Bronchial epithelial cell (primary cell): ENCODE measurements at places on chromosomes 2 and 18. TPM values are rescaled to one million over a fixed set of nuclear protein-coding genes. Genes with fewer than 3 reads are reported as not detected.

TLX2 gene
- not detected in 2 replicates for total RNA-seq

IL18RAP gene
- not detected in 2 replicates for total RNA-seq

KCNS3 gene
- total RNA-seq: 3.7 and 6.8 TPM in 2 replicates

CPO gene
- 0.13 TPM in 1 of 2 replicates, not detected in the other for total RNA-seq

CDKL4 gene
- 0.13 and 0.26 TPM in 2 replicates for total RNA-seq

EIF2B4 gene
- total RNA-seq: 29.7 and 32.4 TPM in 2 replicates

SLC5A7 gene
- not detected in 2 replicates for total RNA-seq

SLC9A4 gene
- under 0.01 and 0.13 TPM in 2 replicates for total RNA-seq

LRATD1 gene
- total RNA-seq: 23.2 and 27.8 TPM in 2 replicates

- no peak for DNase-seq
Measured at GRCh38 chr2:68696554-68696953, 38.1 kb upstream of the ARHGAP25 start.

DNA sequence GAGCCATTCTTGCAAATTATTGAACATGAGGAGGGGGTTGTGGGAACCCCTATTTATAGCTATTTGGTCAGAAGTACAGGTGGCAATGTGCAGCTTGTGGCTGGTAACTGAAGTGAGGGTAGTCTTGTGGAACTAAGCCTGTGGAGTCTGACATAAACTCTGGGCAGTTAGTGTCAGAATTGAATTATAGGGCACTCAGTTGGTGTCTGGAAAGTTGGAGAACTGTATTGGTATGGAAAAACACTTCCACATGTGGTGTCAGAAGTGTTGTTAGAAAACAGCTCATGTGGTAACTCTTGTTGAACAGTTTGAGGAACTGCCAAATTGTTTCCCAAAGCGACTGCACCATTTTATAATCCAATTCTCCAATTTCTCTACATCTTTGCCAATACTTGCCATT, 7.5 kb downstream of the RALBP1 start:
- no peak for DNase-seq

- no peak for DNase-seq
Measured at GRCh38 chr18:6737833-6738232, 8.3 kb downstream of the ARHGAP28 start.

DNA sequence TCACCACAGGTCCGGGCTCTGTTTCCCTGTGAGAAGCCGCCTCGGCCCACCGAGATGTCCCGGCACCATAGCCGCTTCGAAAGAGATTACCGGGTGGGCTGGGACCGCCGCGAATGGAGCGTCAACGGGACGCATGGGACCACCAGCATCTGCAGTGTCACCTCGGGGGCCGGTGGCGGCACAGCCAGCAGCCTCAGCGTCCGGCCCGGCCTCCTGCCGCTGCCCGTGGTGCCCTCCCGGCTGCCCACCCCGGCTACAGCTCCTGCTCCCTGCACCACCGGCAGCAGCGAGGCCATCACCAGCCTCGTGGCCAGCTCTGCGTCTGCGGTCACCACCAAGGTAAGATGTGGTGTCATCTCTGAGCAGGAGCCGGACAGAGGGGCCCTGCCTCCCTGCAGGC, 177.2 kb downstream of the KLHL29 start:
- DNase-seq: no peak

DNA sequence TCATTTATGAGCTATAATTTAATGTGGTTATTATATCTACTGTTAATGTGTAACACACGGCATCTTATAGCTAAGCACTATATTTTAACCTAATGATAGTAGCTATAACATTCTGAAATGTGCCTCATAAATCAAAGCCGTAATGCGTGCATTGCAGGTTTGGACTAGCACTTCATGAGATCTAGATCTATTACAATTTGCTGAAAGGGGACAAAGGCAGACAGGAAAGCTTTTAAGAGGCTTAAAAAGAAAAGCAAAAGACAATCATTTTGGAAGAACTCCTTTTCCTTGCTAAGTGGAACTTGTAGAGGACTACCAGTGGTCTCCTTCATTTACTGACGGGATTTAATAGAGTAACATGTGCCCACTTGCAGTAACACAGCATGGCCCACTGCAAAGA, 213.1 kb downstream of the NBAS start:
- DNase-seq: no peak

- DNase-seq: no peak
Measured at GRCh38 chr18:24790347-24790746, 329.9 kb downstream of the HRH4 start.

- no peak for DNase-seq
Measured at GRCh38 chr2:46936566-46936965, 21.0 kb upstream of the MCFD2 start.

GRCh38 chr2:128159437-128159836, 68.4 kb downstream of the UGGT1 start:
- no peak for DNase-seq

GRCh38 chr18:51383711-51384110, 186.2 kb upstream of the MEX3C start:
- DNase-seq: no peak

DNA sequence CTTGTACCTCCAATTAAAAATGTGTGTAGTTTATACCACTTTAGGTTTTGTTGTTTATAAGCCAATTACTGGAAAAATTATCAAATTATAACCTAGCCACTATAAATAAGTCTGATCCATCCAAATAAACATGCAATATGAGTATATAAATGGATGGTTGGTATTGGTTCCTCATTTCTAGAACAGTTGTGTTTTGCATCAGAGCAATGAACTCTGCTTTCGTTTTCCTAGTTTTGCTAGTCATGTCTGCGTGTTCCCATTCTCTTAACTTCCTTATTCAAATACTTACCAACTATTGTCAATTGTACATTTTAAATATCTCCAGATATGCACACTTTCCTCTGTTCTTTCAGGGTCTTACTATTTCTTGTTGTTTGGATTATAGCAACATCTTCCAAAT, 641.7 kb downstream of the NR4A2 start:
- DNase-seq: no peak

GRCh38 chr18:77148289-77148688, 15.7 kb upstream of the MBP start:
- no peak for DNase-seq

GRCh38 chr2:144512891-144513351, 7.0 kb downstream of the ZEB2 start:
- DNase-seq: no peak

DNA sequence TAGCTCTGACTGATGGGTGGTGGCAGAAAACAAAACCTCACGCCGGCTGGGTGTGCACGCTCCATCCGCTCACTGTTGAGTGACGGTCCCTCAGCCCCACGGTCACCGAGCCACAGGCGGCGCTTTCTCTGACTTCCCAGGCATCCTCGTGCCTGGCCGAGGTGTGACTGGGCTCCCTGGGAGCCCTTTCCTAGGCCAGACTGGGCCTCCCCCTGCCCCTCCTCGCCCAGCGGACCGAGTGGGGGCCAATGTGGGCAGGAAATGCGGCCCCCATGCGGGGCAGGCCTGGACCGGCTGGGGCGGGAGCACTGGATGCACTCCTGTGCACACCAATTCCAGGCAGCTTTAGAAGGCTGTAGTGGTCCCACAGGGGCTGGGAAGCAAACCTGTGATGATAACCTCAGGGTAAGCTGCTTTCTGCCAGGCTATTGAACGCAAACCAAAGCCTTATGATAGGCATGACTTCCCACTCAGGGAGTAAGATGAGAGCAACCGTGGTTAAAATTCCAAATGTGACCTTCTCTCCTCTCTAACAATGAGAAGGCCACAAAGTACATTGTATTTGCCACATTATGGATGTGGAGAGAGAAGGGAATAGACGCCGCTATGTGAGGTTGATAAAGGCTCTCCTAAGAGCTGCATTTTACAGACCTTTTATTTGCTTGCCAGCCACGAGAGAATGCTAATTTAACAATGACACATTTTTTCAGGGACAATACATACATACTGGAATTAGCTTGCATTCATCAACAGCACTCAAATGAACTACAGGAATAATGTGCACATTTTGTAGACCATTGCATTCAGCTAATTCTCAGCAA, 83.9 kb upstream of the PGAP1 start:
- no peak for DNase-seq

- no peak for DNase-seq
Measured at GRCh38 chr2:137181370-137181769, 416.0 kb downstream of the THSD7B start.

DNA sequence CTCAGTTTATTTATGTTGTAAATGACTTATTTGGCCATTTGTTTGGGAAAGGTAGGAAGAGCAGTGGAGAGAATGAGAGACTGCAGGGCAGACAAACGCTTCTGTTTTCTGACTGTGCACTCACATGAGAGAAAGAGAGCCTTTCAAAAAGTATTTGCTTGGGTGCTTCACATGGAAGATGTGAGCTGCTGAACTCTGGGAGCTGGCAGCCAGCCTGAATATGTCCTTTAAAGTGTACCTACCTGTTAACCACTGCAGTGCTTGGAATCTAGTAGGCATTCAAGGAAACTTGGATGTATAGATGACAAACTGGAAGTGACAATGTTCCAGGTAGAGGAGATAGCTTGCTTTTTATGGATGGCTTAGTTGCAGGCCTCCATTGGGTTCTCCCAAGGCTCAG, 68.8 kb downstream of the PTPRM start:
- no peak for DNase-seq

DNA sequence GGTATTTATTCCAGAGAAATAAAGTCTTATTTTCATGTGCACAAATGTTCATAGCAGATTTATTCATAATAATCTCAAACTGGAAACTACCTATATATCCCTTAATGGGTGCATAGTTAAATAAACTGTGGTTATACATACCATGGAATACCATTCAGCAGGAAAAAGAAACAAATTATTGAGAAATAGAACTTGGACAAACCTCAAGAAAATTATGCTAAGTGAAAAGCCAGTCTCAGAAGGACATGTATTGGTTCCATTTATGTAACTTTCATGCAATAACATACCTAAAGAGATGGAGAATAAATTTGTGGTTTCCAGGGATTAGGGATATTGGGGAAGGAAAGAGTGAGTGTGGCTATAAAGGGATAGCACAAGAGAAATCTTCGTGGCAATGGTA, 452.6 kb downstream of the SETBP1 start:
- DNase-seq: no peak

DNA sequence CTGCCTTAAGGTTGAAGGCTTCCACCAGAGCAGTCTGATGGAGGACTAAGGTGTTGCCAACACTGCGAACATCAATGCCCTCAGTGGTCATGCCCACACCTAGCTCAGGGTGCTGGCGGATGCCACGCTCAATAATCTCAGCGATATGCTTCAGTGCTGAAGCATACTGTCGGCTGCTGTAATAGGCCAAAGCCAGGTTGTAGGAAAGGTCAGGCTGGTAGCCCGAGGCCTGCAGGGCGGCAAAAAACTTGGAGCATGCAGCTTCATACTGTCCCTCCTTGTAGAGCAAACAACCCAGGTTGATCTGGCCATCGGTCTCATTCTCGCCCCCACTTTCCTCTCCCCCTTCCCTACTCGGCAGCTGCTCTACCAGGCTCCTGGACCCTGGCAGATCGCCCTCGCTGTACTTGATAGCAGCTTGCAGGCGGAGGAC, 159.4 kb downstream of the AGPS start:
- DNase-seq: no peak

DNA sequence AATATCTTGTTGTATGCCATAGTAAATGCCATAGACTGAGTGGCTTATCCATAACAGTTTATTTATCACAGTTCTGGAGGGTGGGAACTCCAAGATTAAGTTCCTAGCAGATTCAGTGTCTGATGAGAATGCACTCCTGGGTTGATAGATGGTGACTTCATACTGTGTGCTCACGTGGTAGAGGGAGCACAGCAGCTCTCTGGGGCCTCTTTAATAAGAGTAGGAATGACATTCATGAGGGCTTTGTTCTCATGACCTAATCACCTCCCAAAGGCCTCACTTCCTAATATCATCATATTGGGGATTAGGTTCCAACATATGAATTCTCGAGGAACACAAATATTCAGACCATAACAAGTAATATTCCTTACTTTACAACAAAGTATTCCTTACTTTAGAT, 98.1 kb upstream of the SH3BP4 start:
- no peak for DNase-seq

GRCh38 chr2:164903951-164904350, 51.4 kb downstream of the SLC38A11 start:
- peak; percentile 23 for DNase-seq

DNA sequence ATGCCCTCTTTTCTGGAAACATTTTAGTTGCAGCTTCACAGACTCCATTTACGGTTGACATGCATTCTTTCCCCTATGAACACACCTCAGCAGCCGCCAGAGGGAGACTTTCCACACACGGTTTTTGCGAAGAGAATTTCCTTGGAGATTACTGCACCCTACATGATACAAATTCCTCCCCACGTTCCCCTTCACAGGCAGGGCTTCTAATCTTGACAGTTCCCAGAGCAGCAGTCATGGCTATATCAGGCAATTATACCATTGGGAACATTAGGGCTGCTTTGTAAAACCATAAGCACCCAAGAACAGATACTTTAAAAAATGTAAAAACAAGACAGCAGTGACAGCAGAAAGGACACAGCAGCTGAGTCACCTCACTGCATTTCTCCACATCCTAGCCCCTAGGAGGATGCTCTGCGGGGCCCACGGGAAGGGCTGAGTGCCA, 253.8 kb downstream of the TGIF1 start:
- DNase-seq: peak; percentile 54

- DNase-seq: no peak
Measured at GRCh38 chr2:150351922-150352321, 135.5 kb downstream of the RND3 start.

- no peak for DNase-seq
Measured at GRCh38 chr2:63652652-63652985, 63.9 kb downstream of the MDH1 start.

- DNase-seq: peak; percentile 71
Measured at GRCh38 chr2:69741229-69741574, 732 bp upstream of the ANXA4 start.

- DNase-seq: peak; percentile 61
Measured at GRCh38 chr2:190088917-190089316, 26.4 kb upstream of the MSTN start.

- no peak for DNase-seq
Measured at GRCh38 chr2:127414638-127415592, 3.3 kb upstream of the PROC start.

- DNase-seq: no peak
Measured at GRCh38 chr2:9735335-9735734, 104.5 kb upstream of the YWHAQ start.

DNA sequence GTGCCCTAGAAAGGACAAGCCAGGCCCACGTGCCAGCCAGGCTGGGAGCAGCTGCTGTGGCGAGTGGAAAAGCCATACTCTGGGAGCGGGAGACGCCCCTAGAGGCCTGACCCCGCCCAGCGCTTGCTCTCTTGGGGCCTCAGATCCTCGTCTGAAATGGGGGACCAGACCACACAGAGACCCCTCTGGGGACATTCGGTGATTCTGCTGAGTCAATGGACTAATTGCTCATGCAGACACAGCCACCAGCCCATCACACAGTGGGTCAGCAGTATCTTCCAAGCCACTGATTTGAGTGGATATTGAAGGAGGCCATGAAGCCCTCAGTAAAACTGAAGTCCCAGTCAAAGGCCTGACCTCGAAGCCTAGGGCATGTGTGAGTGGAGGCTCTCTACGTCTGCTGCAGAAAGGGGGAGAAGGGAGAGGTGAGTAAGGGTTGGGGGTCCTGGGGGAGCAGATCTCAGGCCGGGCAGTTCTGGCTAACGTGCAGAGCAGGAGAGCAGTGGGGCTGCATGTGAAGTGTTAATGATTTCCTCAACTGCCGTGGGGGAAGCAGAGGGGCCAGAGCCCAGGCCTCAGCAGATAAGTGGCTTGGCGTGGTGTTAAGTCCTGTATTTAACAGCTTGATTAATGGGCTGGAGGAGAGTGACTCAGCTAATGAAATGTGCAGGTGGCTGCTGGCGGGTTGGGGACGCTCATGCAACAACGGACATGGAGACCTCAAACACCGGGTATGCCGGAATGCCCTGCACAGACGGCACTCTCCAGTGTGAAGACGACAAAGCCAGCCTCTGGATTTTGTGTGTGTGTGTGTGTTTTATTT, 104.4 kb upstream of the TWIST2 start:
- DNase-seq: no peak
